Cardiac muscle cell (in vitro differentiated cells and primary cell): ENCODE measurements at places on chromosomes 12 and 14.
A peak's percentile ranks its signal among the peaks of the same experiment; 100 is the strongest.

DNA sequence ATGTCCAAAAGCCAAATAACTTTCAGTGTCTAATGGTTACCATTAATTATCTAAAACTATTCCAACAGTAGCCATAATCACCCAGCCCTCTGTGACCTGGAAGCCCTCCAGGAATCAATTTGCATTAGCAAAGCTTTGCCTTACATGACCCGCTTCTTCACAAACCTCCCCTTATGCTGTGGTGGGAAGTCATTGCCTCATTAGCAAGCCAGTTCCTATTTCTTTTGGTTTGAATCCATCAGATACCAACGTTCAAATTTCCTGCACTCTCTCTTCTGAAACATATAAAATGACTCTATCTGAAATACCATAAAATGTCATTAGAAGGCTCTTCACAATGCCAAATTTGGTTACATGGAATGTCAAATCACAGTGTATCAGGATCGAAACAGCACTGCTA, 268.3 kb upstream of the PRKD1 start:
- H3K4me1 ChIP-seq = no peaks in the 10 kb centered on the region
- H3K27ac ChIP-seq = no peak overlapping the region
- H3K36me3 ChIP-seq = no peaks in the 10 kb centered on the region
- DNase-seq = no peak
- no peak overlapping the region for H3K4me3 ChIP-seq
- no peaks in the 10 kb centered on the region for H3K27me3 ChIP-seq

- H3K4me3 ChIP-seq = no peak overlapping the region
- no peak for DNase-seq
- H3K36me3 ChIP-seq = no peaks in the 10 kb centered on the region
- H3K27me3 ChIP-seq = peaks cover 21% of the 10 kb centered on the region
Measured at GRCh38 chr12:71804505-71804904, 35.1 kb upstream of the TBC1D15 start.

DNA sequence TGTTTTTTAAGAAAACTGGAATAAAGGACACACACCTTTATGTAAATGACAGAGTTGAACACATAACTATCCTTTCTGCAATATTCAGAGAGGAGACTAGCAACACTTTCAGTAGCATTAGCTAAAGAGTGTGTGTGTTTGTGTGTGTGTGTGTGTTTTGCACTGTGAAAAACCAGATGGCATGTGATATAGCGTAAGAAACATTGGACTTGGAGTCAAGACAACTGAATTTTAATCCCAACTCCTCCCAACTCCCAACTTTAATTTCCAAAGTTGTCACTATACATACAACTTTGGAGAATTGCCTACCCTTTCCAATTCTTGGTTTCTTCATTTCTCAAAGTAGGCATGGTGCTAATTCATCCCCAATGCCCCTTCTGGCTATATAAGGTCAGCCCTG, 347.8 kb downstream of the KCNH5 start:
- H3K4me3 ChIP-seq = no peak overlapping the region
- H3K36me3 ChIP-seq = no peaks in the 10 kb centered on the region
- no peaks in the 10 kb centered on the region for H3K27me3 ChIP-seq
- no peak overlapping the region for H3K27ac ChIP-seq

GRCh38 chr12:59383079-59383822, 212.6 kb upstream of the SLC16A7 start:
- H3K4me3 ChIP-seq = no peak overlapping the region
- no peaks in the 10 kb centered on the region for H3K36me3 ChIP-seq
- no peaks in the 10 kb centered on the region for H3K27me3 ChIP-seq
- DNase-seq = peak; percentile 74
- H3K4me1 ChIP-seq = no peaks in the 10 kb centered on the region

DNA sequence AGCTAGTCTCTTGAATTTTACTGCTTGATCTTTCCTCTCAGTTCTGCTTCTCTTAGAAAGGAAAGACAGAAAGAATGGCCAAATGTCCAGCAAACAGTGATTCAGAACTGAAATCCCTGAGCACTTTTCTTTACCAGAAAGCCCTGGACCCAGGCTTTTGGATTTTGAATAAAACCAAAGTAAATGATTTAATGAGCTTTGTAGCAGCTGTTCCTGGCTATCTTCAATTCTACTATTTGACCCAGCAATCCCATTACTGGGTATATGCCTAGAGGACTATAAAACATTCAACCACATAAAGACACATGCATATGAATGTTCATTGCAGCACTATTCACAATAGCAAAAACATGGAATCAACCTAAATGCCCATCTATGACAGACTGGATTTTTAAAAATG, 187.2 kb downstream of the PRKD1 start:
- H3K36me3 ChIP-seq = no peaks in the 10 kb centered on the region
- no peak overlapping the region for H3K4me3 ChIP-seq
- no peak for DNase-seq
- no peak overlapping the region for H3K27ac ChIP-seq
- no peaks in the 10 kb centered on the region for H3K27me3 ChIP-seq
- H3K4me1 ChIP-seq = peaks cover 30% of the 10 kb centered on the region

DNA sequence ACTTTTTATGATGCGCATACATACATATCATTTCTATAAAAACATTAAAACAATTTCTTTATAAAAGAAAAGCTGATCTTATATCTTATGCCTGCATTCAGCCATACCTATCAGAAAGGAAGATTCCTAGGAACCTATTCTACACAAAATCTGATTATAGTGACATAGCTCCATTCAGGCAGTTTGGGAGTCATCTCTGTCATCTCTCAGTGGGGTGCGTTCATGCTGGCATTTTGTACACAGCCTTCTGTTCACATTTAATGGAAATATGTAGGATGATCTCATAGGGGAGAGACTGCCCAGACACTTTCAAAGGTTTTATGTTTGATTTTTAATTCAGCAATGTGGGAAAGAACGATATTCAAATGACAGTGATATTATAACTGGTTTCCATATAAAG, 52.9 kb downstream of the ATL1 start:
- no peaks in the 10 kb centered on the region for H3K27me3 ChIP-seq
- H3K4me3 ChIP-seq = no peak overlapping the region
- no peaks in the 10 kb centered on the region for H3K36me3 ChIP-seq
- no peak overlapping the region for H3K27ac ChIP-seq
- no peaks in the 10 kb centered on the region for H3K4me1 ChIP-seq

DNA sequence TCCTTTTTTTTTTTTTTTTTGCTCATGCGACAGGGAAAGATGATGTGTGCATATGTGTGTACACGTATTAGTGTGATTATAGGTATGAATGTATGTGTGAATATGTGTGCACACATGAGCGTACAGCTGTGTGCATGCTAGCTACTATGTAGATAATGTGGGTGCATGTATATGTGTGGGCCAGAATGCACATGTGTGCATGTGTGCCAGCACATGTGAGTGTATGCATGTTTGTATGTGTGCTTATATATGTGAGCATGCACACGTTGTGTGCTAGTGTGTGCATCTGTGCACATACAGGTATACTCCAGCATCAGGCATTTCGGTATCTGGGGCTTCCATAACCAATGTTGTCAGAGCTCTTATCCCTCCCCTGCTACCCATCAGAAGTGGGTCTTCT, 541.1 kb downstream of the AACS start:
- no peak overlapping the region for H3K4me3 ChIP-seq
- H3K4me1 ChIP-seq = no peaks in the 10 kb centered on the region
- H3K27me3 ChIP-seq = no peaks in the 10 kb centered on the region
- no peak overlapping the region for H3K27ac ChIP-seq
